NCI-H1105 treated with DMSO at 0.1 percent for 48 hours (cell line): ENCODE measurements at places on chromosomes 11 and 22.

DNA sequence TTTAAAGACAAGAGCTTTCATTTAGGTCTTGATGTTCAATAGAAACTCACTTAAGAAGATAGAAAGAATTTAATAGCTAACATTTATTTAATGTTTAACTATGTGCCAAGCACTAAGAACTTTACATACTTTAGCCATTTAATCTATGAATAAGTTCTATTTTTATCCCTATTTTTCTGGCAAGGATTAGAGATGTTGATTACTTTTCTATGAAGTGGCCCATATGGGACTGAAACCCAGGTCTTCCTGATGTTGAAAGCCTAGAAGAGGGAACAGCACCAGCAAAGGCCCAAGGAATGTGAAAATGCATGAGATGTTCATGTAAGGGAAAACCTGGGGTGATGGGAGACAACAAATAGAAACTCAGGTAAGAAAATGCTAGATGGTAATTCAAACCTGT is 15.4 kb upstream of the TBCEL start:
- no peak for DNase-seq

DNA sequence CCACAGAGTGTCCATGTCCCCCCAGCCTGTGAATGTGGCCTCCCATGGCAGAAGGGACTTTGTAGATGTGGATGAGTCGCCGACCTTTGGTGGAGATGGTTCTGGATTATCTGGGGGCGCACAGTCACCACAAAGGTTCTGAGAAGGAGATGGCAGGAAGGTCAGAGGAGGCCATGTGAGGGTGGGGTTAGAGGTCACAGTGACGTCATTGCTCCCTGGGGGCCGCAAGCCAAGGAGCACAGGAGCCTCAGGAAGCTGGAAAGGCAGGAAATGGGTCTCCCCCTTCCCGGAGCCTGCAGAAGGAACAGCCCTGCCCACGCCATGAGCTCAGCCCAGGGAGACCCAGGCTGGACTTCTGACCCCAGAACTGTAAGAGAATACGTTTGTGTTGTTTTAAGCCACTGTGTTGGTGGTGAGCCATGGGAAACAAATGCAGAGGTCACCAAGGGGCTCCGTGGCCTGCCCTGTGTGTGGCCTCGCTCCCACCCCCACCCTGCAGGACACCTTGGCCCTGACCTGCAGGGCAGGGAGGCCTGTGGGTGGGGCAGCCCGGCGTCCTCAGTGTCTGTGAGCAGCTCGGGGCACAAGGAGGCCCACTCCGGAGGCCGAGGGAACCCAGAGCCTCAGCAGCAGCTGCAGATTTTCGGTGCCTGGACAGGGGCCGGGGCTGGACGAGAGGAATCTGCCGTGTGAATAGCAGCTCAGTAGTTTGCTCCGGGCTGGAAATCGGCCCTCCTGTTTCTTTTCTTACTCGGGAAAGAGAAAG is 32.1 kb downstream of the GRAMD4 start:
- DNase-seq, result no peak

DNA sequence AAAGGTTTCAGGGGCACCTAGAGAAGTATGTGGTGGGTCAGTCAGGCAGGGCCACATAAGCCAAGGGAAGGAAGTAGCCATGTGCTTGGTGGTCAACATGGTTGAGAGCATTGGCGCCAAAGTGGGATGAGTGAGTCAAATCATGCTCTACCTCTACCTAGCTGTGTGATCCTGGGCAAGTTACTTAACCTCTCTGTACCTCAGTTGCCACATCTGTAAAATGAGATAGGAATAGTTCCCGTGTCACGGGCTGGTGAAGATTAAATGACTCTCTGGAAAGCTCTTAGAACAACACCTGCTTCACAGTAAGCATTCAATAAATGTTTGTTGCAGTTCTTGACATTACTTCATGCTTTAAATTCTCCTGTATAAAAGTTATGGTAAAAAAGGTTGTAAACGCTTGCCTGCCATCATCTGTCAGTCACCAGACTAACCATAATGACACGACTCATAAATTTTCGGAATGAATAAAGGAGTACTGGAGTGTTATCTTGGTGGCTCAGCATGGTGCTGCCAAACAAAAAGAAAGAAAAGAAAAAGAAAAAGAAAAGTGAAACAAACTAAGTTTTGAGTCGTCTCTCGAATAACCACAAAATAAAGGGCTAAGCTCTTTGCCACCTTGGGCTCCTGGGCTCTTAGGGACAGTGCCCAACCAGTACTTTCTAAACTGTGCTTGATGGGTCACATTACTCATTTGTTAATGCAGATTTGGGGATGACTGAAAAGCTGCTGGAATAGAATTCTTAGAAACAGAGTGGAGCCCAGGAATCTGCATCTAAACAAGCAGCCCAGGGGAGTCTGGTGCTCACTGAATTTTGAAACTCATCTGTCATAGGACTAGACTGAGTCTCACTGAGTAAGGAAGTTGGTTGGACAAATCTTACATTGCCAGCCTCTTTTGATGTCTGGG is 107.6 kb downstream of the LDLRAD3 start:
- no peak for DNase-seq

- peak; percentile 94 for DNase-seq
These were observed 102.7 kb upstream of the SEZ6L start for GRCh38 chr22:26066534-26066933.

DNA sequence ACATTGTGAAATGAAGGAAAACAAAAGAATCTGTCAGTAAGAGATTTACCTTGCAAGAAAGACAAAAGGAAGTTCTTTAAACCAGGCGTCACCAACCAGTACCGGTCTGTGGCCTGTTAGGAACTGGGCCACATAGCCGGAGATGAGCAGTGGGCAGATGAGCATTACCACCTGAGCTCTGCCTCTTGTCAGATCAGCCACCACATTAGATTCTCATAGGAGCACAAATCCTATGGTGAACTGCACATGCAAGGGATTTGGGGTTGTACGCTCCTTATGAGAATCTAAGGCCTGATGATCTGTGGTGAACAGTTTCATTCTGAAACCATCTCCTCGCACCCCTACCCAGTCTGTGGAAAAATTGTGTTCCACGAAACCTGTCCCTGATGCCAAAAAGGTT is 108.2 kb downstream of the CYP2R1 start:
- DNase-seq, result no peak

GRCh38 chr11:10990637-10991193 is 132.9 kb upstream of the ZBED5 start:
- DNase-seq, result no peak

DNA sequence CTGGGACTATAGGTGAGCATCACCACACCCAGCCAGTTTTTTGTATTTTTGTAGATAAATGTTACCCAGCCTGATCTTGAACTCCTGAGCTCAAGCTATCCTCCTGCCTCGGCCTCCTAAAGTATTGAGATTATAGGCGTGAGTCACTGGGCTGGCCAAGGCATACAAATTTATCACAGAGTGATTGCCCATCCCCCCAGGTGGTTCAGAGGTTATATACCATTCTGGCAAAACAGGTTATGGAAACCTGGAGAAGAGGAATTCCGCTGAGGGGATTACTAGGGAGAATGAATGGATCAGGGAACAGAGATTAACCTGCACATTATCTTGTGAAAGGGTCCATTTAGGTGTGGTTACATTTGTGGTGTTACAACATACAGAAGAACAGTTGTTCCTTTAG is 8.1 kb downstream of the ATG13 start:
- DNase-seq, result no peak

DNA sequence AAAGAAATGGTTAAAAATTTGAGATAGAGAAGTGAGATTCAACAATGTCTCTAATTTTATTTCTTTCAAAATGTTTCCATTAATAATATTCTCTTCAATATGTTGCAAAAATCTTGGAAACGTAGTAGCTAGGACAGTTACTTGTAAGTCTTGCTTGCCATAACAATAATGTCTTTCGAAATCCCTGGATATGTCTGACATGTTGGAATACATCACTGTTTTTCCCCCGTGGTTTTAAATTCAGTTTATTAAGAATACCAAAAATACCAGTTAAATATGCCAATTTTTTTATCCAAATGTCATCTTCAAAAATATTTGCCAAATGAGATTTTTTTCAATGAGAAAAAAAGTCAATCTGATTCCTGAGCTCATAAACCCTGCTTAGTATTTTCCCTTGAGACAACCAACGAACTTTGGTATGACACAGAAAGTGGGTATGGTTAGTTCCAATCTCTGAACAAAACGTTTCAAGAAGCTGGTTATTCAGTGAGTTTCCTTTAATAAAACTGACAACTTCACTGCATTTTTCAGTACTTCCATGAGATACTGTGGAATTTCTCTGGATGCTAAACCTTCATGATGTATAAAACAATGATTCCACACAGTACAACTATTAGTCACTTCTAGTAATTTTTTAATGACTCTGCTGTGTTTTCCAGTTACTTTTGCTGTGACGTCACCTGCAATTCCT is 36.7 kb upstream of the AMPD3 start:
- DNase-seq, result no peak

DNA sequence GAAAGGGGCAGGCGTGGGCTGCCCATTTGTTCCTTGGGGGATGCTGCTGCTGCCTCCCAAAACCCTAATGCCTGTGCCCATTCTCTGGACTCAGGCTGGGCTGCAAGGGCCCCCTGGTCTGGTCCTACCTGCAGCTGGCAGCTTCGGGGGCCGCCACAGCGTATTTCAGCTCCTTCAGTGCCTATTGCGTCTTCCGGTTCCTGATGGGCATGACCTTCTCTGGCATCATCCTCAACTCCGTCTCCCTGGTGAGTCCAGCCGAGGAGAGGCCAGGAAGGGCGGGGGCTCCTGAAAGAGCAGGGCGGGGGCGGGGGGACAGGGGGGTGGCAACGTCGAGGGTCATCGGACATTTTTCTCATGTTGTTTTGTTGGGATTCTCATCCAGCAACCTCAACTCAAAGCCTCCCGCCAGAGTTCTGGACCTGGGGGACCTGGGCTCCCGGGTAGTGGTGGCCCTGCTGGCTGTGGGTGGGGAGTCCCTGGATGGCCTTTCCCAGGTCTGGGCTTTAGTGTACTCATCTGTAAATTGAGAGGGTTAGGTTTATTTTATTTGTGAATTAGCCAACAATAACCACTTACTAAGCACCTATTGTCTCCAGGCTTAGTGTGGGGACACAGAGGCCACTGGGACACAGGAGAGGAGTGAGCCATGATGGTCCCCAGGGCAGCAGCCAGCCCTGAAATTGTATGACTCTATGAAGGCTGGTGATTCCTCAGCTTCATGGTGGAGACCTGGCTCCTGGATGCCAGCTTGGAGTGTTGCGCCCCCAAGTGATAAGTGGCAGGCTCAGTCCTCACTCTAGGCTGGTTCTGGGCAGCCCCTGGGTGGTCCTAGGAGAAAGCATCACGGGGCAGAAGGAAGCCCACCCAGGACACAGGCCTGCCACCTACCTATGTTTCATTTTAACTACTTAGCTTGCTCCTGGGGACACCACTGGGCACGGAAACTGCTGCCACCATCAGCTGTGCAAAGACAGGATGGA is 36.0 kb downstream of the CAPN1 start:
- no peak for DNase-seq

GRCh38 chr22:39242595-39243438 is 2.0 kb downstream of the PDGFB start:
- DNase-seq, result peak; percentile 27

GRCh38 chr11:134882141-134882540 is 470.1 kb upstream of the B3GAT1 start:
- no peak for DNase-seq

- peak; percentile 17 for DNase-seq
These were observed 117.2 kb upstream of the IGLL5 start for GRCh38 chr22:22770280-22770871.

DNA sequence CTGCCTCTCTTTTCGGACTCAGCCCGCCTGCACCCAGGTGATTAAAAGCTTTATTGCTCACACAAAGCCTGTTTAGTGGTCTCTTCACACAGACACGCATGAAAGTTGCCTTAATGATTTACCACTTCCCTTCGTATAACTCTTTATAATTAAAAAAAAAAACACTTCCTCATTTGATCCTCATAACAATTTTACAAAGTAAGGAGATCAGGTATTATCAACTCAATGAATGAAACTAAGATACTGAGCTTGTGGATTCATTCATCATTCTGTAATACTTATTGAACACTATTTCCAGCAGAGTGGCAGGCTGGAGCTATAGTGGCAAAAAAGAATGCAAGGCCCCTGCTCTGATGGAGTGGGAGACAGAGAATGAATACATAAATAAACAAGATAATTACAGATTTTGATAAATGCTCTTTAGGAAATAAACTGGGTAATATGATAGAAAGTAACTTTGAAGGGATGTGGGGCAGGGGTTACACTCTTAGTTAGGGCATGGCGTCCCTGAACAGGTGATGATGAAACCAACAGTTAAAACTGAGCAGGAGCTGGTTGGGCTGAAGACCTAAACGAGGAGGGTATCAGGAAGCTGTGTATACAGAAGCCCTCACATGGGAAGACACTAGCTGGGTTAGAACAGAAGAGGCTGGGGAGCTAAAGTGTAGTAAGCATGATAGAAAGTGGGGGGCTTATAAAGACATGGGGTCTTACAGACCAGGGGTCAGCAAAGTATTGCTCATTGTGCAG is 5.4 kb upstream of the CRTAM start:
- no peak for DNase-seq

DNA sequence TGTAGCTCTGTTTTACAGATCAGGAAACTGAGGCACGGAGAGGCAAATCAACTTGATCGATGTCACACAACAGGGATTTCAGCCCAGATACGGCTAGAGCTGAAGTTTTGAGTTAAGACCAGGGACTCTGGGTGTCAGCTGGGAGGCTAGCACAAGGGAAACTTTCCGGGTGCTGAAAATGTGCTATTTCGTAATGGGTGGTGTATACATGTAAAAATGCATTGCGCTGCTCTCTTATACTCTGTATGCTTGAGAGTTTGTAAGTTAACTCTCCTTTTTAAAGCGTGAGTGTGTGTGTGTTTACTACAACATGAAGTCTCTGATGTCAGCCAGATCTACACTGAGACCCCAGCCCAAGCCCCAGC is 227.6 kb downstream of the MN1 start:
- no peak for DNase-seq

- DNase-seq, result no peak
These were observed 10.8 kb downstream of the HSPA8 start for GRCh38 chr11:123051146-123051545.

- no peak for DNase-seq
These were observed 107.7 kb downstream of the CRYBB2 start for GRCh38 chr22:25327018-25327755.

DNA sequence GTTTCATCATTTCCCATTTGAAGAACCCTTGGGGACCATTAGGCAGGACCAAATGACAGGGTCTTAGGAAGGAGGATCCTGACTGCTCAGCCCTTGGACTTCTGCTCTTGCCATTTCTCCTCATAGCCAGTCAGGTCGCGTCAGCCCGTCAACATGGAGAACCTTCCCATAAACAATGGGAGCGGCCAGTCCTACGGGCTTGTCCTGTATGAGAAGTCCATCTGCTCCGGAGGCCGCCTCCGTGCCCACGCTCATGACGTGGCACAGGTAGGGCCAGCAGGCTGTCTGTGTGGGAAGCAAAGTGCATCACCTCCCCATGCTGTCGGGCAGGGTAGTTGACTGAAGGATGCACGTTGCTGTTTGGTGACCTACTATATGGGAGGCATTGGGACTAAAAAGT is 19.6 kb upstream of the GLB1L2 start:
- no peak for DNase-seq

GRCh38 chr11:118757876-118758399 is 33.0 kb downstream of the DDX6 start:
- no peak for DNase-seq

GRCh38 chr11:126159719-126160344 is 51.6 kb downstream of the RPUSD4 start:
- DNase-seq, result no peak
